ENCODE measurements at places on chromosomes 2 and 18.

GRCh38 chr2:41896186-41896846 is 151.5 kb upstream of the PKDCC start:
- DNase-seq = no peak

GRCh38 chr2:168671932-168672331 is 130.5 kb upstream of the NOSTRIN start:
- no peak for DNase-seq

GRCh38 chr2:155424518-155424917 is 726.0 kb downstream of the KCNJ3 start:
- DNase-seq = no peak

GRCh38 chr2:7132753-7133152 is 215.5 kb downstream of the RNF144A start:
- DNase-seq = no peak

DNA sequence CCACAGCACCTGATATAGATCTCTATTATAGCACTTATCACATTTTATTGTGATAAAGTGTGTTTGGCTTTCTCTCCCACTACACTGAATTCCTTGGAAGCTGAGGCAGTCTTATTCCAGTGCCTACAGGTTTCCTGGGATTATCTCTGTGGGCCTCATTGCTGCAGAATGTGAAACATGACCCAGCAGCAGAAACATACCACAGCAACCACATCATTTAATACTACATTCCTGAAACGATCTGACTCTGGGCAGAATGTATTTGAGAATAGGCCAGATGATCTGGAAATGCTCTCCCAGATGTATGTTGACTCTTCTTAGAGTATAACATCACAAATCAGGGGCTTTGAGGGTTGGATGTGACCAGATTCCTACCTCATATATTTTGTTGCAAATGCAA is 323.5 kb upstream of the TANK start:
- no peak for DNase-seq

- DNase-seq = no peak
Measured at GRCh38 chr18:4807604-4808293, 352.6 kb upstream of the DLGAP1 start.

GRCh38 chr2:203605302-203605701 is 70.2 kb upstream of the RAPH1 start:
- DNase-seq = no peak

DNA sequence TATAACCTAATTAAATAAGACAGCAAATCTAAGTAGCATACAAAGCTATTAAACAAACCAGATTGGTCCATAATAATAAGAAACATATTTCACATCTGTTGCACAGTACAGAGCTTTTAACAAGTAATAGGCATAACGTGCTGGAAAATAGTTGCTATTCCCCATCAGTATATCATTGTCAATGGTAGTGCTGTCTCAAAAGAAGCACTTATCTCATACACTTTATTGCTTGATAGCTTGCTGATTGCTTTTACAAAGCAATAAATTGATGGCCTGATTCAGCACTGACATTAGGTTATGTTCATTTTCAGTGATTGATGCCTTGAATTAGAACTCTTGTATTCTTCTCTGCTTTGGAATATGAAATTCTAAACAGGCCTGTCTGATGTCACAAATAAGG is 641.7 kb downstream of the CBLN2 start:
- DNase-seq = no peak

DNA sequence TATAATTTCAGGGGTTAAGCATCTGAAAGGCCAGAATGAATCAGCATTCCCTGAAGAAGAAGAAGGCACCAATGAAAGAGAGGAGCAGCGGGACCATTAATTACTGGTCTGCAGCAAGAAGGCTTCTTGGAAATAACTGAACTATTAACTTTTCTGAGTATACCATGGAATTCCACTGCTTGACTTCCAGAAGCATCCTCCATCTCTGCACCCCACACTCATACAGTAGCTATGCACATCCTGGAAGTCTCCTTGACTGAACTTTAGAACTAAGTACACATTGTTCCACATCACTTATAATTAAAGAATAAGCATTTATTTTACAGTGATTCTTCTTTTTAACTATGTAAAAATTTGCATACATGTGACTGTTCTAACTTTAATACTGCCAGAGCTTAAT is 131.5 kb downstream of the PPP1R1C start:
- DNase-seq = no peak

- DNase-seq = no peak
Measured at GRCh38 chr18:46475390-46475752, 181.6 kb downstream of the LOXHD1 start.

GRCh38 chr2:240232264-240232915 is 91.9 kb upstream of the OTOS start:
- peak; percentile 37 for DNase-seq

DNA sequence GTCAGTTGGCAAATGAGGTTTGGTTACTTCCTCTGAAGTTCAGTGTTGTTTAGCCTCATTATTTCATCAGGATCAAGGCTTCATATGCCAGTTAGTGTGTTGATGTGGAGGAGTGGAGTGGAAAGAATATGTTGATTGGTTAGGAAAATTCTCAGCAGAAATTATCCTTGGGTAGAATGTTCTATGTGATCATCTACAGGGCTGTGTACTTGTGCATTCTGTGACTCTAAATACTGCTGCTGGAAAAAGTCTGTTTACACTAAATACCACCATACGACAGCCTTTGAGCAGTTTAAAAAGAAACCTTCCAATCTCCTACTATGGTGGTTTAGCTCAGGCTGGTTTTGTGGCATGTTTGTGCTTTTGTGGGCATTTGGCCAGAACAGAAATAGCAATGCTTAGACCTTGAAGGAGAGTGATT is 25.8 kb downstream of the CAB39 start:
- DNase-seq = no peak

DNA sequence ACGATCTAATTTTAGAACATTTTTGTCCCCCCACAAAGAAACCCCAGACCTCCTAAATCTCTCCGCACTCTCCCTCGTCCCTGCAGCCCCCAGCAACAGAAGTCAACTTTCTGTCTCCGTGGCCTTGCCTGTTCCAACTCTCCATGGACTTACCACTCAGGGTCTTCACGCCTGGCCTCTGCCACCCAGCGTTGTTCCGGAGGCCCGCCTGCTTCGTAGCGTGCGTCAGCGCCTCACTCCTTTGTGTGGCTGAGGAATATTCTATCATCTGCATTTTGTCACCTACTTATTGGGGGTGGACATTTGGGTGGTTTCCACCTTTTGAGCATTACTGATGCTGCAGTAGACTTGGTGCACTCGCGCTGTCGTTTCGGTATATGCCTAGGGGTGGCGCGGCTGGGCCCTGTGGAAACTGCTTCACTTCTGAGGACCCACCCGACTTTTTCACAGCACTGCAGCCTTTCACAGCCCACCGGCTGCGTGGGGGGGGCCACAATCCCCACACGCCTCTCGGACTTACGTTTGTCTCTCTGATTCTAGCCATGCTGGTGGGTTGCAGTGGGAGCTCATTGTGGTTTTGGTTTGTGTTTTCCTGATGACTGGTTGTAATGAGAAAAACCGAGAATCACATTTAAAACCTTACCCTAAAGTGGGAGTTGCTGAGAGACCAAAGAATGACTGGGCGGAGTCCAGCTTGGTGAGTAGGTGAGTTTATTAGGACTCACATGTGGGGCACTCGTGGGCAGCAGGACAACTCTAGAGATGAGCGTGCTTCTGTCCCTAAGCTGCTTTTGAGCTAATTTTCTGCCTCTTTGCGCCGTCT is 1.4 kb upstream of the HSBP1L1 start:
- no peak for DNase-seq

DNA sequence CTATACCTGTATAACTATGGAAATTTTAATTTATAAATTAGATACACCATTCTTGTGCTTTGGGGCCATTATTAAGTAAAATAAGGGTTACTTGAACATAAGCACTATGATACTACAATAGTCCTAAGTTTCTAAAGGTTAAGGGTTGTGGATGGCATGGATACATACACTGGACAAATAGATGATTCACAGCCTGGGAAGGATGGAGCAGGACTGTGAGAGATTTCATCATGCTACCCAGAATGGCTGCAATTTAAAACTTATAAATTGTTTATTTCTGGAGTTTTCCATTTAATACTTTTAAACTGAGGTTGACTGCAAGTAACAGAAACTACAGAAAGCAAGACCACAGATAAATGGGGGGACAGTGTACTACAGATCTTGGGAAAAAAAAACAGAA is 295.8 kb upstream of the ZNF804A start:
- DNase-seq = no peak

DNA sequence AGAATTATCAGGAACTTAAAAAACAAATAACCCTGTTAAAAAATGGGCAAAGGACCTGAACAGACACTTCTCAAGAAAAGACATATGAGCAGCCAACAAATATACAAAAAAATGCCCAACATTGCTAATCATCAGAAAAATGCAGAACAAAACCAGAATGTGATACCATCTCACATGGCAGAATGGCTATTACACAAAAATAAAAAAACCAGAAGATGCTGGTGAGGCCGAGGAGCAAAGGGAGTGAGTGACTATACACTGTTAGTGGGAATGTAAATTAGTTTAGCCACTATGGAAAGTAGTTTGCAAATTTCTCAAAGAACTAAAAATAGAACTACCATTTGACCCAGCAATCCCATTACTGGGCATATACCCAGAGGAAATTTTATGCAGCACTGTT is 95.8 kb upstream of the DSEL start:
- no peak for DNase-seq

- peak; percentile 14 for DNase-seq
Measured at GRCh38 chr2:71689968-71690834, 236.8 kb downstream of the DYSF start.

GRCh38 chr2:42960002-42960841 is 167.8 kb upstream of the HAAO start:
- no peak for DNase-seq

- no peak for DNase-seq
Measured at GRCh38 chr2:68907232-68907919, 36.2 kb upstream of the BMP10 start.

- no peak for DNase-seq
Measured at GRCh38 chr2:8555543-8555942, 126.3 kb upstream of the ID2 start.

GRCh38 chr2:236550290-236550689 is 19.3 kb upstream of the ACKR3 start:
- DNase-seq = no peak

GRCh38 chr18:62445386-62445917 is 77.4 kb upstream of the ZCCHC2 start:
- DNase-seq = no peak

DNA sequence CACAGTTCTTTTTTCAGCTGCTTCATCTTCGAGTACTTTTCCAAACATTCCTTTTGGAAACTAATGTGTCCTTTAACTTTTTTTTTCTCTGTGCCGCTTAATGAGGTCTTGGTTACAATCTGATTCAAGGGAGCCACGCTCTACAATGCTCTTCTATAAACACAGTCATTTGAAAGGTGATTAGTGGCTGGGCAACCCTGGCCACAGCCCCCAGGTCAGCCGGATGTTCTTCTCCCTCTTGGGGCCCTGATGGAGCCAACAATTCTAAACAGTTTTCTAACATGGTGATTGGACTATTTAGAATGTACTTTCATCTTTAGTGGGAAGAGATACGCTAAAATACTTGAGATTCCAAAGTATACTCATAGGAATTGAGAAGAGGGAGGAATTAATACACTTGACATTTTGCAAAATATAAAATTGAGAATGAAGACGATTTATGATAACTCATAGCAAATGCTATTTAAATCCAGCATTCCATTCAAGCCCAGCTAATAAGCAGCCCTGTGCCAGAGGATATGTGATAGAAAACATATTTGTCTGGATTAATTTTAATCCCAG is 83.7 kb upstream of the MBOAT2 start:
- DNase-seq = no peak
